HepG2 (cell line): ENCODE measurements at places on chromosomes 6 and 20. TPM values are rescaled to one million over a fixed set of nuclear protein-coding genes. Genes with fewer than 3 reads are reported as not detected.

DNA sequence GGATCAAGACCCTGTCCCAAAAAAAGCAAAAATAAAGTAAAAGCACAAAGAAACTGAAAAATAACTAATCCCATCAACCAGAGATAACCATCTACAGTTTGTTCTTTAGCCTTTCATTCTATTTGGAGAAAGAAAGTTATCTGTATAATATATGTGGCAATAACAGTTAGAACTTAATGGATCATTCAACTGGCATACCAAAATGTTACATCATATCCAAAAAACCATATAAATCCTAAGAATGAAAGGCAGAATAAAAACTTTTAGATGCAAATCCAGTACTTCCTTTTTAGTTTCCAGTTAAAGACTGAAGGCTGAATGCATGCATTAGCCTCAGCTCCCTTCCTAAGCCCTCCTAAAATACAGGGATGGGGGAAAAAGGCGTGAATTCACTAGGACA lies 25.2 kb downstream of the ILRUN start:
- no peaks in the 10 kb centered on the region for H3K27me3 ChIP-seq
- H3K36me3 ChIP-seq: no peaks in the 10 kb centered on the region
- peaks cover 100% of the 10 kb centered on the region for H3K4me1 ChIP-seq
- DNase-seq: no peak
- peak overlapping the region; percentile 73 for H3K27ac ChIP-seq

DNA sequence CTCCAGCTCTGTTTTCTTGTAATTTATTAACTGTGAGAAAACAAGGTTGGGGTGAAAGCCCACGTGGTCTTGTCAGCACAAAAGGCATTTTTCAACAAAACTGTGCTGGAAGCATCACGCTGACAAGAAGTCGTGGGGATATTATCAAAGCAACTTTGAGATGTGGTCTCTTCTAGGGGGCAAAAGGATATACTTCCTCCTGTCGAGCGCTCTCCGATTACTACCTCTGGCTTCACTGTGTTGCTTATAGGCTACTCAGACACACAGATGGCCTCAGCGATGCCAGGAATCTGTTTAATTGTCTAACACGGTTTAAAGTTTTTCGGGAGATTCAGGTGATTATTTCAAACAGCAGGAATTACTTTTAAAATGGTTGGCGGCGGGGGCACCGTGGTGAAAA lies 275.9 kb upstream of the SOX4 start:
- no peaks in the 10 kb centered on the region; the same call in 1 of the 2 replicates for H3K27me3 ChIP-seq
- no peak overlapping the region for H3K4me3 ChIP-seq
- H3K4me1 ChIP-seq: peaks cover 14% of the 10 kb centered on the region
- H3K36me3 ChIP-seq: no peaks in the 10 kb centered on the region

DNA sequence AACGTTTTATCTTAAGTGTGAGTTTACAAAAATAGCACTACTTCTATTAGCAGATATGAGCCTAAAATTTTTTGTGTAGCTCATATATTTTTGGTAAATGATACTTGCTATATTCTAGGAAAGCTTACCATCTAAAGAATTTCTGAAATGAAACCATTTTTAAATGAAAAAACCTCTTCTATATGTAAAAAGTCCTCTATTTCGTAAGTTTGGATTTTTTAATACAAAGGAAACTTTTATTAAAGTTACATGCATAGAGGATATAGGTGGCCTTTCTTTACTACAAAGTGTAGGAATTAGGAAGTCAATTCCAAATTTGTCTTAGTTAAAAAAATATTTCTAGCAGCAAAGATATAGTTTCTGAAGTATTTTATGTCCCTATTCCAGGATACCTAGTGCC lies 18.8 kb downstream of the EFHC1 start:
- DNase-seq: no peak
- H3K27me3 ChIP-seq: no peaks in the 10 kb centered on the region
- no peaks in the 10 kb centered on the region for H3K4me1 ChIP-seq
- no peak overlapping the region for H3K4me3 ChIP-seq
- H3K36me3 ChIP-seq: peaks cover 1% of the 10 kb centered on the region; the same call in 1 of the 2 replicates

DNA sequence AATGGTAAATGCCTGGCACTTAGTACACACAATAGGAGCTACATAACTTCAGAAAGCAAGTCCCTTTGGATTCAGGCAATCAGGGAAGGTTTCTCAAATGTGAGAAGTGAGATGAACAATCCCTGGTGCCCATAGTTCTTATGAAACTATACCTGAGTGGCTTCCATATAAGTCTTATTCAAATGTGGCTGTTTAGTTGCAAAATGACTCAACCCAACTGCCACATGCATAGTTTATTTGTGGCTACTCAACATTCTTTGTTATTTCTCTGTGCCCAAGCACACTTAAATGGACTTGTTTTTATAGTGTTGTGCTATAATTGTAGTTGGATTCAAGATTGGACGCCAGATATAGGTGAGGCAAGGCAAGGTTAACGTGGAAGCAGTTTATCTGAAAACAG lies 93.7 kb upstream of the ATXN1 start:
- no peak for DNase-seq
- no peaks in the 10 kb centered on the region for H3K4me1 ChIP-seq
- H3K4me3 ChIP-seq: no peak overlapping the region
- H3K36me3 ChIP-seq: no peaks in the 10 kb centered on the region
- H3K27ac ChIP-seq: no peak overlapping the region

DNA sequence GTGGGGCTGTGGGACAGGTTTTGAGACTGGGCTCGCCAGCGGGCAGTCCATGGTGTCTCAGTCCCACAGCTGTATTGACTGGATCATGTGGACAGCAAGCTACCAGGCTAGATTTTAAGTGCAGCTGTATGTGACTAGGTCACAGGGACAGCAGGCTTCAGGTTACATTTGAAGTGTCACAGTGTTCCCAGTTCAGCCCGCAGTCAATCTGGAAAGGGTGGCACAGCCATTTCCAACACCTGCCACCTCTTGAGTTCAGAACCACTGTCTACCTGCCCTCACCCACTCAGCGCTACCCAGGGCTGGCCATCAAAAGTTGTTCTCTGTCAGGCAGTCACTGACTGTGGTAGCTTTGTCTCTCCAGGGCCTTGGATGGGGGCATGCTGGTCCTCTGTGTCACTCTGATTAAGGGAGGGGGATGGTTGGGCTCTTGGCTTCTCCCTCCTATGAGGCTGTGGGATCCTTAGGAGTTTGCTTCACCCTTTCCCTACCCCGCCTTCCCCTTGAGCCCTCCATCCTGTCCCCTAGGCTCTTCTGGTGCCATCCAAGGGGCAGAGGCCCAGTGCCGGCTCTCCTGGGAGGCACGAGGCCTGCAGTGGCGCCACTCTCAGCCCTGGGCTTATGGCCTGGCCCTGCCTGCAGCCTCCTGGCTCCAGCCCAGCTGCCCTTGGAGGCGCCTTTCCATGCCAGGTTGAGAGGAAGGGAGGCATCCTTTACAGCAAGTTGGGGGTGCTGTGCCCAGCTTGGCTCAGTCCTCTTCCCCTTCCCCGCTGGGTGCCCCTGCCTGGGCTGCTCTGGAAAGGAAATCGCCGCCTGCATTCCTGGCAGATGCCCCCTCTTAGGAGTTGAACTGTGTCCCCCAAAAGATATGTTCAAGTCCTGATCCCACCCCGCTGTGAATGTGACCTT lies 44.9 kb downstream of the PNLDC1 start:
- peaks cover 10% of the 10 kb centered on the region; the same call in 1 of the 3 replicates for H3K27me3 ChIP-seq
- H3K27ac ChIP-seq: no peak overlapping the region
- H3K4me3 ChIP-seq: no peak overlapping the region
- H3K4me1 ChIP-seq: no peaks in the 10 kb centered on the region
- no peaks in the 10 kb centered on the region for H3K36me3 ChIP-seq

DNA sequence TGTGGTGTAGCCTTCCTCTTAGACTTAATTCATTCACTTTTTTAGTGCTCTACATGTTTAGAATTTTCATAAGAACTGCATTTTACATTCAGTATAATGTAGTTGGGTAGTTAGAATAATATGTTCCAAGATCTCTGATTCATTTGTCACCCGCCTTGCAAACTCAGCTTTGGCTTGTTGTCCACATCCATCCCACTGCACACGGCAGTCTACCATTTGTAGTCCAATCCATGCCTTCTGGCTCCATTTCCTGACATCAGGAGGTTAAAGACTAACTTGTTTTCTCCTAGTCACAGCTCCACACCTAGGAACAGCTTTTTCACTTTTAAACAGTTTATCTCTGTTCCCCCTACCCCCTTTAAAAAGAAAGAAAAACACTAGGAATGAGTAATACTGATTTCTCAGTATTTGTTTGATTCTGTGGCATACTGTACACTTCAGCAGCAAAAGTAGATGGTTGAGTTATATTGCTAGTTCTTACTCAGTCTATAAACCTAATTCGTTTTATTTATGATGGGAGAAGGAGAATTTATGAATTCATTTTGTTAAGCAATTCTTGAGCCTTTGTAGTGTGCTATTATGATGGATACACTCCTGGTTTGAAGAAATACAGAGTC lies 180.9 kb downstream of the ARID1B start:
- H3K27ac ChIP-seq: no peak overlapping the region
- peaks cover 4% of the 10 kb centered on the region for H3K36me3 ChIP-seq
- no peak for DNase-seq
- peaks cover 19% of the 10 kb centered on the region for H3K4me1 ChIP-seq

The SH3BGRL2 gene
- polyA plus RNA-seq: 9.1 and 10.9 TPM in 2 replicates

- H3K4me3 ChIP-seq: no peak overlapping the region
- DNase-seq: no peak
- H3K27ac ChIP-seq: no peak overlapping the region
- H3K36me3 ChIP-seq: no peaks in the 10 kb centered on the region
- no peaks in the 10 kb centered on the region for H3K27me3 ChIP-seq
These were observed 366.8 kb upstream of the KHDRBS2 start for GRCh38 chr6:62652692-62653328.

GRCh38 chr6:170294298-170294730 lies 3.4 kb upstream of the DLL1 start:
- H3K4me1 ChIP-seq: peaks cover 28% of the 10 kb centered on the region
- peaks cover 30% of the 10 kb centered on the region for H3K27me3 ChIP-seq
- DNase-seq: no peak
- no peak overlapping the region for H3K27ac ChIP-seq
- H3K36me3 ChIP-seq: no peaks in the 10 kb centered on the region

GRCh38 chr20:58457083-58457695 lies 58.0 kb downstream of the APCDD1L start:
- no peak for DNase-seq
- H3K4me3 ChIP-seq: no peak overlapping the region
- H3K4me1 ChIP-seq: no peaks in the 10 kb centered on the region
- H3K27me3 ChIP-seq: no peaks in the 10 kb centered on the region

DNA sequence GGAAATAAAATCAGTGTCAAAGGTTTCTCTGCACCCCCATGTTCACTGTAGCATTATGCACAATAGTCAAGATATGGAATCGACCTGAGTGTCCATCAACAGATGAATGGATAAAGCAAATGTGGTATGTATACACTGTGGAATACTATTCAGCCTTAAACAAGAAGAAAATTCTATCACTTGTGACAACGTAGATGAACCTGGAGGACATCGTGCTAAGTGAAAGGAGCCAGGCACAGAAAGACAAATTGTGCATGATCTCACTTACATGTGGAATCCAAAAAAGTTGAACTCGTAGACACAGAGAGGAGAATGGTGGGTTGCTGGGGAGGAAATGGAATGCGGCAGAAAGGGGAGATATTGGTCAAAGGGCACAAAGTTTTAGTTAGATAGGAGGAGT lies 136.3 kb upstream of the ESR1 start:
- H3K27ac ChIP-seq: no peak overlapping the region
- no peaks in the 10 kb centered on the region for H3K27me3 ChIP-seq
- DNase-seq: no peak
- H3K4me1 ChIP-seq: peaks cover 41% of the 10 kb centered on the region
- H3K36me3 ChIP-seq: no peaks in the 10 kb centered on the region

DNA sequence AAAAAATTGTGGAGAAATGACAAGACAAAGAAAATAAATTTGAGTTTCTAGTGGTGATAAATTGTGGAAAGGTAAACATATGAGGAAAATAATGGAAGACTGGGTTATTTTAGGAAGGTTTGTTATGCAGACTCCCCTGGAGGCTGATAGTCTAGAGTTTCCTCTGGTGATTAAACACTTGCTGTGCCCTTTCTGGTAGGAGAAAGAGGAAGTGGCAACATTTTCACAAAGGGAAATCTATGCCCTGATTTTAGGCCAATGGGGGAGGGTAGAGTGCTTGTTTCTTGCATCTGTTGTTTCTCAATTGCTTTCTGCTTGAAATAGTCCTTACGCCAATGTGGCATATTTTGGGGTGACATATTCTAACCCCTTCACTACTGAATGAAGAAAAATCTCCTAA lies 129.1 kb upstream of the DOK5 start:
- no peak overlapping the region for H3K4me3 ChIP-seq
- H3K36me3 ChIP-seq: no peaks in the 10 kb centered on the region
- DNase-seq: no peak
- H3K27ac ChIP-seq: no peak overlapping the region
- no peaks in the 10 kb centered on the region for H3K4me1 ChIP-seq
- H3K27me3 ChIP-seq: no peaks in the 10 kb centered on the region

GRCh38 chr6:106496823-106497222 lies 132.5 kb downstream of the RTN4IP1 start:
- H3K36me3 ChIP-seq: no peaks in the 10 kb centered on the region
- H3K4me3 ChIP-seq: peak overlapping the region; percentile 39; the same call in 1 of the 2 replicates
- peaks cover 11% of the 10 kb centered on the region; the same call in 2 of the 3 replicates for H3K27me3 ChIP-seq
- H3K4me1 ChIP-seq: no peaks in the 10 kb centered on the region
- no peak for DNase-seq
- no peak overlapping the region for H3K27ac ChIP-seq
